ENCODE measurements at places on chromosomes 7 and 10.

DNA sequence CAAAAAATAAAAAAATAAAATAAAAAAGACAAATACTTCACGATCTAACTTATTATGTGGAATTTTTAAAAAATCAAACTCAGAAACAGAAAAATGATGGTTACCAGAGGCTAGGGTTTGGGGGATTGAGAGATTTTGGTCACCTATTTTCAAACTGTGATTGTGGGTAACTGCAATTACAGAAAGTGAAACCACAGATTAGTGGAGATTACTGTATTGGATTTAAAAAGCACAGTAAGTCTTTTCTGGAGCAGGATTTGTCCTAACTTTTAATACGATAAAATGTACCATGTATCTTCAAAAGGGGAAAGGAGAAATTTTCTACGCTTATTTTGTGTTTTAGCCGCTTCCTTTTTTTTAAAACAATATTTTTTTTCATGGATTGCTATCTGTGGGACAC lies 1204.9 kb upstream of the LRRTM3 start:
- DNase-seq: no peak

GRCh38 chr10:32419615-32420014 lies 26.3 kb upstream of the CCDC7 start:
- no peak for DNase-seq

GRCh38 chr10:110571093-110571743 lies 3.7 kb downstream of the SMC3 start:
- DNase-seq: no peak

GRCh38 chr7:111108496-111108895 lies 17.6 kb downstream of the LRRN3 start:
- no peak for DNase-seq

GRCh38 chr7:40579401-40579800 lies 444.6 kb downstream of the SUGCT start:
- no peak for DNase-seq

DNA sequence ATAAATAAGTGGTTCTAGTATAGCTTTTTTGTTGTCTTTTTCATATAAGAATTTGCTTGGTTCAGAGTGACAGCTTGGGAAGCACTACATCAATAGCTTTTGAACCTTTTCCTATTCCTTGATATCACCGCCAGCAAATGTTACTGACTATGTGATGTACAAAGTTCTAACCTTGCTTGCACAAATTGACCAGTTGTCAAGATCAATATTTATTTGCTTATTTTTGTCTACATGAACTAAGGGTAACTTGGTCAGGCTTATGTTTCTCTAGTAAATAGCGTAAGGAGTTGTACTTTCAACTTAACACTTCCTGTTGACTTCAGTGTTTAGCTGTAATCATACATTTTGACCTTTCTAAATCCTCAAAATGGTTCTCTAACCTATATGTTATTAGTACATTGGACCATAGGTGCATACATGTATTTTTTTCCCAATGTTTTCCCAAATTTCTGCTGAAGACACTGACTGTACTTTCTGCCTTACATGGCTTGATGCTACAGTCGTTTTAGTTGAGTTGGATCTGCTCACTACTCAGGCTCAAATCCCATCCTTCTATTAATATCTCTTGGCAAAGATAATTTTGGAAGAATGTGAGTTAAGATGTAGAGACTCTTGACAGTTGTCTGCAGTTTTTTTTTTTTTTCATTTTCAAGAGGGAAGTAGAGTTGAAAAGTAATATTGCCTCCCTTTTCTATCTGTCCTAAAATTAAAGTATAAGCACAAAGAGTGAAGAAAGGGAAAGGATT lies 239.1 kb upstream of the KAT6B start:
- DNase-seq: no peak

DNA sequence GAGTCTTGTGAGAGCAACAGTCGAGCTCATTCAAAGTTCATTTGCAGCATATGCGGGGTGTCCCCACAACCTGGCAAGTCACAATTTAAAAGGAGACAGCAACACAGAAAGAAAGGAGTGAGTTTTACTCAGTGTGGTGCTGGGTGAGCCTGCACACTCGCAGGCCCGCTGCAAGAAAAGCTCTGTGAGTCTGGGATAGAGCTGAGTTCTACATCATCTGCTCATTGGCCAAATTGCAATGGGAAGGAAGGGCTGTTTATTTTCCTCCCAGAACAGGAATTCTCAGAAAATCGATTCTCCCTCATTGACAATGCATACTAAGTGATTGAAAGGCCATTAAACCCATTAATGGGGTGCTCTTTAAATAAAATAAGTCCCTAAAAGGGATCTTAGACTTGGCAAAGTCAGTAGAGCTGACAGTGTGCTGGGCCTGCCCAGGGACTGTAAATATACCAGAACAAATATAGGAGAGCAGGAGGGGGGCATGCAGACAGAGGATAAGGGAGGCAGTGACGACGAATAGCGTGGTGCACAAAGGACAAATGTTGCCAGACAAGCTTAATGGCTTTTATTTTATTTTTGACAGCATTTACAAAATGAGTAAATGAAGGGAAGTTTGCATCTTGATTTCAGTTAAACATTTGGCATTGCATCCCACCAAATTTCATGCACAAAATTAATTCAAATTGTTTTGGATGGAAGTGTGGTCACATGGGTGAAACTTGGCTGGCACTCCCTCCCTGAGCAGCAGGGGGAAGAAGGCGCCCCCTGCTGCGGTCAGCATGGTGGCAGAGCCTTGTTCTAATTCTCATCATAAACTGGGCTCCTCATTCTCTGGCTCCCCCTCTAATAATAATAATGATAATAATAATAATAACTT lies 215.7 kb downstream of the SNX10 start:
- peak; percentile 35 for DNase-seq

- DNase-seq: no peak
Observed at GRCh38 chr10:101580486-101581399, 7.3 kb downstream of the POLL start.

GRCh38 chr10:86350897-86351296 lies 15.7 kb downstream of the GRID1 start:
- DNase-seq: peak; percentile 37

GRCh38 chr10:120266022-120266421 lies 191.0 kb upstream of the PLPP4 start:
- DNase-seq: no peak

GRCh38 chr10:91796331-91797047 lies 1.7 kb upstream of the TNKS2 start:
- DNase-seq: peak; percentile 57

DNA sequence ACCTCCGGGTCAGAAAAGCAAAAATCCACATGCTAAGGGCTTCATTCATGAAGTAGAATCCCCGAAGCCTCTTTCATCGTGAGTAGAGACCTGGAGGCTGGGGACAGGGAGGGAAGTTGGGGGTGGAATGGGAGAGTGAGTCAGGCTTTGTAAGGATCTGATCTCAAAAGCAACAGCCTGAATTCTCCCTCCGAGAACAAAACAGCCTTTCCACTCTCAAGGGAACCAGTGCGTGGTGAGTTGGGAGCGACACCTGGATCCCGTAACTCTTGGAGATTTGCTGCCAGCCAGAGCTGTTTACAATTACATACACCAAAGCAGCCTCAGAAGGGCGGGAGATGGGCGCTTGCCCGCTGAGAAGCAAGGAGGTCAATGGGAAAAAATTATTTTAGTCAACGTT lies 10.8 kb downstream of the AFAP1L2 start:
- no peak for DNase-seq

GRCh38 chr10:80938903-80939302 lies 401.2 kb downstream of the SH2D4B start:
- DNase-seq: no peak

DNA sequence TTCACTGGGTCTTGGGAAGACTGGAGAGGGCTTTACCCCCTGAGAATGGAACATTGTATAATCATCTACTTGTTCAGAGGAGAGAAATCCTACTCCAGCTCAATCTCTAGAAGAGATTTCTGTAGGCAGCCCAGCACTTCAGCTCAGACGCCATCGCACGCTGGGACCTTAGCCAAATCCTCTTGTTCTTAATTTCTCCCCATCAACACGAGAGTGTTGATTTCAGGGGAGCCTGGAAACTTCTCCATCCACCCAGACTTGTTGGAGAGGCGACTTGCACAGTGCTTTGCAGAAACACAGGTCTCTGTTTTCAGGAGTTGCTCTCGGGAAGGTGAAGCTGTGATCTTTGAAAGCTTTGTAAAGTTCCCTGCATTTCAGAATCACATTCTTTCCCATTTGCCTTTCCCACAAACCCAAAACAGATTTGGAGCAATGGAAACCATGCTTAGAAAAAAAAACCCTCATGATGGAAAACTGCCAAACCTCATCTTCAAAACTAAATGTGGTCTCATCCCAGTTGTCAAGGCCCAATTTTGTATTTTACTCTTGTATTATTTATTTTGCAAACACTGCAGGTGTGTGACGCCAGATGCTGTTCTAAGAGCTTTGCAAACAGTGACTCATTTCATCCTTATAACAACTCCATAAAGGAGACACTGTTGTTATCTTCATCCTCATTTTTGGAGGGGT lies 60.9 kb downstream of the CALML3 start:
- no peak for DNase-seq

DNA sequence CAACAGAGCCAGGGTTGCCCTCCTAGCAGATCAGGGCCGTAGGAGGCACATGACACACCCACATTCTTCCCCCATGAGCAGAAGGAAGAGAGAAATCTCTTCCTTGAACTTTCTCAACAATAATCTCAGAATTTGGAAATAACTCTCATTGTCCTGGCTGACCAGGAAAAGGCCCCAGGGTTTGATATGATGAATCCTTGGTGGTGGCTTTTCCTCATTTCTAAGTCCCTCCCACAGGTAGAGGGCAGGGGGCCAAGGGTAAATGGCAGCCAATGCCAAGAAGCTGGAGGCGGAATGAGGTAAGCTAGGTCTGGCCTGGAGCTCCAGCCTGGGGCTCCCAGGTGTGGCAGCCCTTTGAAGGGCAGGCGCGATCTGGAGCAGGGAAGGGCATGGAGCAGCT lies 67.8 kb downstream of the GRB10 start:
- no peak for DNase-seq

DNA sequence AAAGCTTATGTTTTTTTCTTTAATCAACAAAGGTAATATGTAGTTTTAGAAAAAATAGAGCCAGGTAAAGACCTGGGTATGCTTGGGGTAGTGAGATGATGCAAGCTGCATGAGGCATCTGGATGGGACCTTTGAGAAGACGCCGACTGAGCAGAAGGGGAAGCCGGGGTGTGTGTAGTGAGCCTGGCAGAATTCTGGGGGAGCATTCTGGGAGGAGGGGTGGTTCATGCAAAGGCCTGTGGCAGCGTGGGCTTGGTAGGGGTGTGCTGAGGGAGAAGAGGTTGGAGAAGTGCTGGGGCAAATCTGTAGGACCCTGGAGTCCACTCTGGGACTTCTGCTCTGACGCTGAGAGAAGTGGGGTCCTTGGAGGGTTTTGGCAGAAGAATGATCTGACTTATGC lies 33.9 kb upstream of the SHH start:
- DNase-seq: no peak
